Aorta (tissue), 5 donors: ENCODE measurements at places on chromosomes 5 and 9. TPM values are rescaled to one million over a fixed set of nuclear protein-coding genes. Genes with fewer than 3 reads are reported as not detected.
A peak's percentile ranks its signal among the peaks of the same experiment; 100 is the strongest.

- DNase-seq = no peak
Measured at GRCh38 chr5:106833517-106833916, 837.2 kb downstream of the EFNA5 start.

- no peak for DNase-seq
Measured at GRCh38 chr5:127418974-127419682, 98.3 kb upstream of the PRRC1 start.

DNA sequence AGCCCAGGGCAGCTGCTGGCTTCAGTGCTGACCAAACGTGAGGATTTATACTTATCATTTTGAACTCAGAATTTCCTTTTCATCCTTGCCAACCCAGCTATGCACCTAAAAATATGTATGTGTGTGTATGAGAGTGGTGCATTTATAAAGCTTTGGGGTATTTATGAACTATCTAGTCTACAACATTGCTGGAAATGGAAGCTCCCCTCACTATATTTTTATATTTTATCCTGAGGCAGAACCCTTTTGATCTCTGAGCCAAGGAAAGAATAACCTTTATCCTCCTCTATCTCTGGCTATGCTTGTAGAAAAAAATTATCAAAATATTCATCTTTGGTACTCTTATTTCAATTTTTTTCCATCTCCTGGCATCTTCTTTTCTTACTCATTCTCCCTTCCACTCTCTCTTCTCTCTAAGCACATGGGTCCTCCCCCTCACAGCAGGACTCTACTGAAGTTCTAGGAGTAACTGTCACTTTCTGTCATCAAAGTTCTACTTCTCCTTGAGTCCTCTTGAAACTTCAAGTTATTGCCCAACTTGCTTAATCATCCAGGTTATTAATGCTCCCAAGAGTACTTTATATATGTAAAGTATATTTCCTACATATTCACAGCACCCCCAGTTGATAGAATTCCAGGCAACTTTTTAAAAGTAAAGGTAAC lies 190.9 kb downstream of the HINT1 start:
- no peak for DNase-seq

GRCh38 chr5:97452646-97453045 lies 269.6 kb upstream of the RIOK2 start:
- DNase-seq = no peak

GRCh38 chr5:9661316-9662015 lies 31.3 kb upstream of the TAS2R1 start:
- no peak for DNase-seq

DNA sequence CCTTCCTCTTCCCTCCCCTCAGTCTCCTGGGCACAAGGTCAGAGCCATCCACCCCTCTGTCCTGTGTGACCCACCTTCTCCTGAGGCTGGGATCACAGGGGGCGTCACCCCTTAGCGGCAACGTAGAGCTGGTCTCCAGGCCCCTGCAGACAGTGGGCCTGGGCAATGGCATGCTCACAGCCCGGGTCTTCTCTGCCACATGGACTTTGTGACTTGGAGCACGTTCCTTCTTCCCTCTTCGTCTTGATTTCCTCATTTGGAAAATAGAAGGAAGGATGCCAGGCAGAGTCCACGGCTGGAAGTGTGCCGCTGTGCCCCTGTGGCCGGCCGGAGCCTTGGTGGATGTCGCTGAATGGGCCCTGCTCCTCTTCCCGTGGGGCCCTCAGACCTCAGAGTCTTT lies 10.0 kb downstream of the RXRA start:
- DNase-seq = no peak

GRCh38 chr5:104965006-104965405 lies 1402.4 kb upstream of the NUDT12 start:
- DNase-seq = no peak

- no peak for DNase-seq
Measured at GRCh38 chr5:107100121-107100520, 570.6 kb downstream of the EFNA5 start.

Gene HTR4
- 0.90 TPM for total RNA-seq

- no peak for DNase-seq
Measured at GRCh38 chr5:74082512-74083055, 456.6 kb downstream of the ARHGEF28 start.

GRCh38 chr5:55226934-55227663 lies at the start of gene MCIDAS:
MCIDAS (minus strand) TSS chr5:55227315; CDS start chr5:55227138, 177 bp downstream.
- peak; percentile 54 for DNase-seq
